ENCODE measurements at places on chromosomes 11 and 22.

DNA sequence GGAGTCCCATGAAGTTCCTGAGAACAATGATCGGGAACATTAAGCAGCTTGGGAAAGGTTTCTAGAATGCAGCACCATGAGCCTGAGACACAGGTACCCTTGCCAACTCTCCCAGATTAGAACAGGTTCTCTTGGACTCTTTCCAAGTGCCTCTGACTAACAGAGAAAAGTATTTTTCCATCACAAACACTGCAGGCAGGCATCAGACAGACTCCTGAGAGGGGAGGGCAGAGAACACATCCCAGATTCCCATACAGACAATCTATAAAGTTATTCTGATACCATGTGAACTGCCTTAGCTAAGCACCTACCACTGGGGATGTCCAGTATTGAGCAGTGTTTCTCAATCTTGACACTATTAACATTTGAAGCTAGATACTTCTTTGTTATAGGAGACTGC is 27.3 kb downstream of the SERGEF start:
- no peak for DNase-seq

- DNase-seq, result no peak
Measured at GRCh38 chr11:37115963-37116362, 517.9 kb upstream of the RAG2 start.

- no peak for DNase-seq
Measured at GRCh38 chr11:123518496-123519054, 88.5 kb downstream of the GRAMD1B start.

DNA sequence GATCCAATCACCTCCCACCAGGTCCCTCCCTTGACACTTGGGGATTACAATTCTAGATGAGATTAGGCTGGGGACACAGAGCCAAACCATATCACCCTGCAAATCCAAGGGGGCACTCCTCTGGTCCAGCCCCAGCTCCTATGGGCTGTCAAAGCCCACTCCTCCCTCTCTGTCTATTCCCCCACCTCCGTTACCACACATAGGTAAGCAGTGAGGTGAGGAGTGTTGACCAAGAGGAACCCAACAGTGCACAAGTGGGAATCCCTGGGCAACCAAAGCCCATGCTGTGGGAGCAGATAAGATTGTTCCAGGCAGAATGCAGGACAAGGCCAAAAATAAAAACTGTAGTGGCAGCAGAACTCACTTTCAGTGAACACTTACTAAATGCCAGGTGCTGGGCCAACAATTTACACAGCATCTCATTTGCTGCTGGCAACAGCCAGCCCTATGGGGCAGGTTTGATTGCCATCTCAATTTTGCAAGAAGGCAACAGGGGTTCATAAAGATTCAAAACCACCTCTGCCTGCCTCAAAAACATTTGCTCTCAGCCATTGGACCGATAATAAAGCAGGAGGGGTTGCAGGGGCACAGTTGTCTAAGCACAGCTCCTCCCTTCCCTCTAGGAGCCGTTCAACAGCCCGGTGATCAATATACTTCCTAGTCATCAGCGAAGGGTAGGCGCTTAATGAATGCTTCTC is 8.9 kb downstream of the SDF2L1 start:
- DNase-seq, result no peak

DNA sequence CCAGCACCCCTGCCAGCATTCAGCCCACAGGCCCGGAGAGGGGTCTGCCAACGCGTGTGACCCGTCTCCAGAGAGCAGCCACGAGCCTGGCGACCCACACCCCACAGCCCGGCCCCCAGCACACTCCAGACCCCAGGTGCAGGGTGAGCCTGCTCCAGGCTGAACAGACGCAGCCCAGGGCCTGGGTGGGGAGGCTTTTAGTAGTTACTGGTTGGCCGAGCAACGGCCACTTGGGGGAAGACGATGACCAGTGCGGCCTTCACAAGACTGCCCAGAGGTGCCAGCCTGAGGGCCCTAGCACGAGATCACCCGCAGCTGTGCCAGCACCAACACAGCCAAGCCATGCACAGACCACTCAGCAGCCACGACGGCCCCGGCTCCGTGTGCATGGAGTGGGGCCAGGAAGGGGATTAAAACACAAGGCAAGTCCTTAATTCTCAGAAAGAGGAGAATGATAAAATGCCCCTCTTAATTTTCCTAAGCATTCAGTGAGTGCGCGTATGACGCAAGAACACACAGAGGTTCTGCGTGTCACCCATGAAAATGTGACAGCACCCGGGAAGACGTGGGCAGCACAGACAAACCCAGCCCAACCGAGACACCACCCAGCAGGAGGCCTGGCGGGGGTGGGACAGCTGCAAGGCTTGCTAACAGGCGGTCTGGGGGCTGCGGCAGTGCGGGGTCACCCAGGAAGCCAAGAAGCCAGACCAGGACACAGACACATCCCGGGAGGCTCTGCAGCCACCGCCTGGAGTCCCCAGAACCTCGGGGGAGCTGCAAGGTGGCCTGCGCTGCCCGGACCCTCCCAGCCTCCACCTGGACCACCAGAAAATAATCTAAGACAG is 47.6 kb downstream of the BRD1 start:
- peak; percentile 26 for DNase-seq

- DNase-seq, result no peak
Measured at GRCh38 chr22:32066820-32067219, 23.8 kb downstream of the SLC5A1 start.

GRCh38 chr11:60845338-60845737 is 3.4 kb downstream of the CCDC86 start:
- DNase-seq, result no peak

Measured in fibroblast of gingiva (primary cell).